Germinal center (tissue), 1 donor: ENCODE measurements at places on chromosomes 11 and 22.

DNA sequence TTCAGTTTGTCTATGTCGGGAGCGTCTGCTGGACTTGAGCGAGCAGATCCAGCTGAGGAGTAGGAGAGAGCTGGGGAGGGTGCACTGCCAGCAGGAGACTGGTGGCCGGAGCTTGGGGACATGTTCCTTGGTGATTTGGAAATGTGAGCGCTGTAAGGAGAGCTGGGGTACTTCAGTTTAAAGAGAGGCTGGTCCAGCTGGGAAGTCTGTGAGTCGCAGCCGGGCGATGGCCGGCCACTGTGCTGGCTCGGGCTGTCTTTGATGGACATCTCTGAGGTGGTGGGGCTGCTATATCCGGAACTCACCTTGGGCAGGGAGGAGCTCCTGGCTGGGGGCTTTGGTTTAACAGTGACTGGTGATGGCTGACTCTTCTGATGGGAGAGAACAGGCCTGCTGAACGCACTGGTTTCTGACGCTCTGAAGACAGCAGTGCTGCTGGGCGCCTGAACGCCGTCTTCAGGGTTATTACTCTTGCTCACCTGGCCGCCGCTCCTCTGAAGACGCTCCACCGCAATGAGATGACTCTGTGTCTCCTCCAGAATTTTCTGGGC is 63.6 kb upstream of the PITPNB start:
- DNase-seq = no peak

DNA sequence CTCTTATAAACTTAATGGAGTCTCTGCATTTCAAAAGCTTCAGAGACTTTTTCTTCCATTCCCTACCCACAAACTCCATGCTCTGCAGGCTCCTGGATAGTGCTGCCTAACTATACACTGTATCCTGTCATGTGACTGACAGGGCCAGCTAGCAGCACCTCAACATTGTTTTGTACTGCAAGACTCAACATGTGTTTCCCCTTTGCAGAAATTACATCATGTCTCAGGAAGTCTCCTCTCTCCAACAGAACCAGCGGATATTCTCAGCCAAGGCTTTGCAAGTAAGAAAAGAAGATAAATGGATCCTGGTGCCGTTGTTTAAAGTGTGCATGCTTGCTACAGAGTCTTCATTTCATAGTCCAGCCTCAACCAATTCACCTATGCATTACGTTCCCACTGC is 164.0 kb upstream of the UBASH3B start:
- no peak for DNase-seq

DNA sequence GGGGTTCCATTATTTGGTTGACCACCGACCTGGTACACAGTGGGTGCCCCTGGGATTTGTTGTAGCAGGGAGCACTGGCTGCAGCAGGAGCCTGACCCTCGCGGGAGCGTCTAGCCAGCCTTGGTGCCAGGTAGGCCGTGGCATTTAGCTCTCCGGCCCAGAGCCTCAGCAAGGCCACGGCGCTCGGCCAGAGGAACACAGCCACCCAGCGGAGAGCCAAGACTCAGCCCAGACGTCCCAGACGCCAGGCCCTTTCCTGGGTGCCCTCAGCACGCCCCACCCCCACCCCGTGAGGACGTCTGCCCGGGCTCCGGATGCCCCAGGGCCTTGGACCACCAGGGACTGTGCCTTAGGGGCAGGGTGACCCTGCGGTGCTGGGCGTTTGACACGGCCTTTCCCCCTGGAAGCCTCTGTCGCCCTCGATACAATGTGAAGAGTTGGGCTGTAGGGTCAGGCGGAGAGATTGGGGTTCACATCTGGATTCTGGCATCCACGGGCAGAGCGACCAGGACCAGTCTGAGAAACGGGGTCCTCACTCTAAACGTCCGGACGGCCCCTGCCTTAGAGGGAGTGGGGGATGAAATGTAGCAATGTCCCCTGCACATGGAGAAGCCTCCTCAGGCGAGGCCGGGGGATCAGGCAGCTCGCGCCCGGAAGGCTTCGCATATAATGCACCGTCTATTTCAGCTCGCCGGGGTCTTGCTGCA is 99.2 kb upstream of the FGF3 start:
- DNase-seq = no peak

DNA sequence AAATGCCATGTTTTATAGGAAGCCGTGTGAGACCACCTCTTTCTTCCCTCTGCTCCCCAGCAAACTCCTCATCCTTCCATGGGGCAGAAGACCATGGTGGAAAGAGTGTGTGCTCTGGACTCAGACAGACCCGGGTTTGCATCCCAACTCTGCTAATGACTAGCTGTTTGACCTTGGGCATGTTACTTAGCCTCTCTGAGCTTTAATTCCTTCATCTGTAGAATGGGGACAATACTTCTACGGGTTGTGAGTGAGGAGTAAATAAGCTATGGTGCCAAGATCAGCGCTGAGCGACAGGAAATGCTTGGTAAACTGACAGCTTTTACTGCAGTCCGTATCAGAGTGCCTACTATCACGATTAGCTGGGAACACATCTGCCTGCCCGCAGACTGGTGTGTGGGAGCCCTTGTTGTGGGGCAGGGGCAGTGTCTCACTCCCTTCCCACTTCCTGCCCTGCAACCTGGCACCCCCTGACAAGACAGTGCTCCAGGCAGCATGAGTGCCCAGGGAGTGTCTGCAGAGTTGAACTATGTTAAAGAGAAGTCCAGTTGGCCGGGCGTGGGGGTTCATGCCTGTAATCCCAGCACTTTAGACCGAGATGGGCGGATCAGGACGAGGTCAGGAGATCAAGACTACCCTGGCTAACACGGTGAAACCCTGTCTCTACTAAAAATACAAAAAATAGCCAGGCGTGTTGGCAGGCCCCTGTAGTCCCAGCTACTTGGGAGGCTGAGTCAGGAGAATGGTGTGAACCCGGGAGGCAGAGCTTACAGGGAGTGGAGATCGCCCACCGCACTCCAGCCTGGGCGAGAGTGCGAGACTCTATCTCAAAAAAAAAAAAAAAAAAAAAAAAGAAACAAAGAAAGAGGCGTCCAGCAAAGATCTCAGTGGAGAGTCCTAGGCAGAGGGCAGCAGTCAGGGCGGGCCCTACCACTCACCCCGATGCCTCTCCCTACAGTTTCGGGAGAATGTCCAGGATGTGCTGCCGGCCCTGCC is 2.2 kb downstream of the SEC14L2 start:
- no peak for DNase-seq

DNA sequence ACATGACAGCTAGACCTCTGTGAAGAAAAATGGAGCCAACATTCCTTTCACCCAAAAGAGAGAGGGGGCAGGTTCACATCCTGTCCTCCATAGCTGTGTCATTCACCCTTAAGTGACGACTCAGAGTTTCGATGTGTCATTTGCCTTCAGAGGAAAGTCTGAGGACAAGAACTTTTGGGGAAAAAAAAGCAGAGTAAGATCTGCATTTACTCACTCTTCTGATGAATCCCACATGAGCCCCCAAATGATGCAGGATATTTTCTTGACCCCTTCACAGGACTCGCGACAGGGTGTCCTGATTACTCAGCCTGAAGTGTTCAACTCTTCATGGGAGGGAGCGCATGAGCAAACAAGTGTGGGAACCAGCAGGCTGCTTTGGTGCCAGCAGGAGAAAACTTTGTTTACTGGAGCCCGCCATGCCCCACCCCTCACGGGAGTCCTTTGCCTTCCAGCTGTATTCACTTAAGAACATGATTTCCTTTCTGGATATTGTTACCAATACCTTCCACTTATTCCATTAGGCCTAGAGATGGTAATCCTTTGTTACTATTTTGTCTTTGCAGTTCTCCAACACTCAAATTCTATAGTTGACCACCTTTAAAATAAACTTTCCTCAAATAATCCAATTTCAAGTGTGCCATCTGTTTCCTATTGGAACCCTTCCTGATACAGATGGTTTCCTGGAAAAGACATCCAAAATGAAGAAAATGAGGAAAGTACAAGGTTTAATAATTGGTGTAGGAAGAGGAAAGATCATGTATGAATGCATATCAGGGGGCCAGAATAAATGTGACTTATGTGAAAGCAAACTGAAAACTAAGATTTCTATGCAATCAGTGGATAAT is 729.8 kb downstream of the FAM181B start:
- no peak for DNase-seq

DNA sequence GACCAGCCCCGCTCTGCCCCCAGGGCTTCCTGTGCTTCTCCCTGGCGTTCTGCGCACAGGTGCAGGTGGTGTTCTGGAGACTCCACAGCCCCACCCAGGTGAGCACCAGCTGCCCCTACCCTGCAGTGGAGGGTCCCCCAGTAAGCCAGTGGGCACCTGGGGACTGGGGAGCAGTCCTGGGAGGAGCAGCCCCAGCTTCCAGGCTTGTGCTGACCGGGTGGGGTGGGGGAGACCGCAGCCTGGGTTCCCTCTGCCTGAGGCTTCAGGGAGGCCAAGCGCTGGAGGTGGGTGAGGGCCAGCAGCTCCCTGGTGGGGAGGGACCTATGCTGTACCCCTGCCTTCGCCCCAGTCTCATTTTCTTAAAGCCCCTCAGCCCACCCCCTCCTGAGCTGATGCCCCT is 6.9 kb downstream of the TSPAN32 start:
- DNase-seq = no peak

GRCh38 chr22:24420977-24421343 is 6.4 kb upstream of the ADORA2A start:
- no peak for DNase-seq

- no peak for DNase-seq
Observed at GRCh38 chr11:6660712-6661111, 5.1 kb upstream of the DCHS1 start.

- DNase-seq = no peak
Observed at GRCh38 chr11:113341388-113342165, 27.2 kb downstream of the TTC12 start.

DNA sequence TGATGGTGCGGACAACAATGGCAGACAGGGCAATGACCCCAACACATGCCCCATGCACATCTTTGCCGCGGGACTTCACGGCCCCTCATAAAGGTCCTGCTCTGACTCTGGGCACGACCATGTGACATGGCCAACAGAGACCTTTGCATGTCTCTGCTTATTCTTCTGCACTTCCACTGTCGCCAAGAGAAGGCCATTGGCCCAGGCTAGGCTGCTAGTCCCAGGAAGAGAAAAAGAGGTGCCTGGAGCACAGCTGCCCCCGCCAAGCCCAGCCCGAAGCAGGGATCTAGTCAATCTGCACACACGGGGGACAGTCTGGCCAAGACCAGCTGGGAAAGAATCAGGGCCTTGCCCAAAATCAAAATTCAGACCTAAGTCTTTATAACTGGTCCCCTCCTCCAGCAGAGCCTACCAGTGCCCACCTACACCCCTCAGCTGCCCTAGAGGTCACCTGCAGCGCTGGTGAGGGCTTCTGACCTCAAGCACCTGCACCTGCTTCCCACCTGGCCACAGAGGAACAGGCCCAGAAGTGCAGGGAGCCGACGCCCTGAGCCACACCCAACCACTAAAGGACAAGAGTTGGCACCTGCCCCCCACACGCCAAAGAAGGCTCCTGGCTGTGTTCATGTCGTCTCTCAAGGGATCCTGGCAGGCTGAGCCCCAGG is 8.1 kb downstream of the SULT4A1 start:
- DNase-seq = no peak

DNA sequence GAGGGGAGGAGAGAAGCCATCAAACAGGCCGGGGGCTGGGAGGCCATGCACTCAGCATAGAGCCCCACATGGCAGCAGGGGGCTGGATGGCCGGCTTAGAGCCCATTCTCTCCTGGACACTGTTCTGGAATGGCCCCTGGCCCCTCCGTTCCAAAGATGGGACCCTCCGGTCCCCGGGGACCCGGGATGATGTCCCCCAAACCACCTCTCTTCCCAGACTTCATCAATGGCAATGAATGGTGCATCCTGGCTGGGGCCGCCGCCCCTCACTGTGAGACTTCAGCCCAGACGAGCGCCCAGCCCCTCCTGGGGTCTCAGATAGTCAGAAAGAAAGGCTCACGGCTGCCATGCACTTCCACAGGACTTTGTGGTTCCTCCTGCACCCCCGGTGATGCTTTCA is 13.8 kb upstream of the RTN4R start:
- DNase-seq = no peak

DNA sequence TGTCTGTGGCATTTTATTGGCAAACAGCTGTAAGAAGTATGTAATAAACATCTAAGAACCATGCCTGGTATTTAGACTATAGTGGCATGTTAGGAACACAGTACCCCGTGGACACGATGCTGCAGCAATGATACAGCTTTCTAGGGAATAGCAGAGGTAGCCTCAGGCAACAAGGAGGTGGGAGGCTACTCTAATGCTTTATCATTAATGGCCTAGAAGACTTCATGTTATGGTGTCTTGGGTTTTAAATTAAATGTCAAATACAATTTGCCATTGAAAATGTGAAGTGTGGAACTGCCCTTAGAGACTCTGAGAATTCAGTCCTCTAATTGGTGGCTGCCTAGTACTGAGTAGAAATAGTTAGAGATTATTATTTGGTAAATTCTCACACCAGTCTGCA is 516.9 kb downstream of the CNTN5 start:
- DNase-seq = no peak

DNA sequence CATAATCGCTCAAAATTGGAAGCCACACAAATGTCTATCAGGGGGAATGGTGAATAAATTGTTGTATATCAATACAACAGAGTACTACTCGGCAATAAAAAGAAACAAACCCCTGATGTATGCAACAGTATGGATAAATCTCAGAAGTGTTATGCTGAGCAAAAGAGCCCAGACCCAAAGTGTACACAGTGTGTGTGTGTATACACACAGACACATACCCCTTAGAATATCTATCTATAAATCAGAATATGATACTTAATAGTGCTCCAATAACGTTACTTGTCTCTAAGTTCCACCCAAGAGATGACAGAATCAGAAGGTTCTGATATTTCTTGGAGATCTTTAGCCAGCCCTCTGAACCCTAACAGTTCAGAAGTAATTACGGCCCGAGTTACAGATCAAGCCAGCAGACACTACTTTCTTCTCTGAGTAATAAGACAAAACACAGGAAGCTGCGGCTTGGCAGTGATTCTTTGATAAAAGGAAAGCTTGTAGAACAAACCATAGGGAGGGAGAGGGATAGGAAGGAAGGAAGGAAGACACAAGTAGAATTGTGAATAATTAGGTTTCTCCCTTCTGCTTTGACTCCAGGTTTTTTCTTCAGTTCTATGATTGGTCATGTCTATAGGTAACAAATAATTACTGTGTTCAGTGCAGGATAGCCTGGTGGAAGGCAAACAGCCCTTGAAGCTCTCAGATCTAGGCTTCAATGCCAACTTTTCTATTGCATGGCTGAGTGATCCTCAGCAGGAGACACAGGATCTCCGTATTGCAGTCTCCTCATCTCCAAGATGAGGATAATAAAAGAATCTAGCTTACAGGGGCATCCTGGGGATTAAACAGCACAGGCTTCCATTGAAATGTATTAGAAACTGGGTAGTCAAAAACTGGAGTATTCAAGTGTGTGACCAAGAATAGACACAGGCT is 75.6 kb upstream of the TEAD1 start:
- DNase-seq = no peak
